ENCODE measurements at places on chromosomes 1 and 21.

GRCh38 chr1:42767510-42768000 is 506 bp downstream of the C1orf50 start:
- DNase-seq, result peak; percentile 34

DNA sequence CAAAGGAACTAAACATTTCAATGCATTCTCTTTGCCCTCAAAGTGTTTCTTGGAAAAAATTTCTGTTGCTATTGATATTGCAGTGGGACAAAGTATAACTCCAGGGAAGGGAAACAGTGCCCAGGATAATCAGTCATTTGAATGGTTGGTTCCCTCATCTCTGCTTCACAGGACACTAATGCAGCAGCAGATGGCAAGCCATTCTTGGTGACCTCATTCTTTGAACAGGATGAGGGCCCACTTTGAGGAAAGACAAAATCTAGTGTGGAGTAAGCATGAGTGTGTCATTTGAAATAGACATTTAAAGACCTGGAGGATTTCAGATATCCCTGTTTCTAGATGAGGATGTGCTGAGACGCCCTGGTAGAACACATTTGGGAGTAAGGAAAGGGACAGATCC is 32.3 kb downstream of the CHRM3 start:
- DNase-seq, result no peak

DNA sequence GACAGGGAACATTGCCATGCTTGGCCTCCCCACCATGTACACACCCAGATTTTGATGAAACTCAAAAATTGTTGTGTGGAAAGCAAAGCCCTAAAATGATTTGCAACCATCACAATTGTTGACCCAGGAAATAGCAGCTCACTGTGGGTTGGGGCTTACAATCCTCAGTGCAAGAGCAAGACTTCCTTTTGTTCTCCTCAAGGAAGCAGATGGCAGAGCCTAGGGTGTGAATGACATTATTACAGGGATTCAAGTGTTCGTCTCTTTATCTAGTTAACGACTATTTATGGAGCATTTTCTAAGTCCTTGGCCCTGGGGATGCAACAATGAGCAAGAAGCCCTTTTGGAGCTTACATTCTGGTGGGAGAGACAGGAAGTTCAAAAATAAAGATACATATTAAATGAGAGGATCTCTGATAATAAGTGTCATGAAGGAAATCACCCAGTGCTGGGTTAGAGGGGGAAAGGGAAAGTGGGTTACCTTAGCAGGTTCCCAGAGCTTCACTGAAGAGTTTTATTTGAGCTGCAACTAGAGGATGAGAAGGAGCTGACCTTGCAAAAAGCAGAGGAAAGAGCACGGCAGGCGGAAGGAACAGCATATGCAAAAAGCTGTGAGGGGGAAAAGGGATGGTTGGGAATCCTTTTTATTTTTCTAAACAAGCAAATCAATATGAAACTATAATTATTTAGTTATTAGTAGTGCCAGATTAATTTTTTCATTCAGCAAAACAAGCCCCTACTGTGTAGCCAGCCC is 38.5 kb upstream of the ID3 start:
- no peak for DNase-seq

DNA sequence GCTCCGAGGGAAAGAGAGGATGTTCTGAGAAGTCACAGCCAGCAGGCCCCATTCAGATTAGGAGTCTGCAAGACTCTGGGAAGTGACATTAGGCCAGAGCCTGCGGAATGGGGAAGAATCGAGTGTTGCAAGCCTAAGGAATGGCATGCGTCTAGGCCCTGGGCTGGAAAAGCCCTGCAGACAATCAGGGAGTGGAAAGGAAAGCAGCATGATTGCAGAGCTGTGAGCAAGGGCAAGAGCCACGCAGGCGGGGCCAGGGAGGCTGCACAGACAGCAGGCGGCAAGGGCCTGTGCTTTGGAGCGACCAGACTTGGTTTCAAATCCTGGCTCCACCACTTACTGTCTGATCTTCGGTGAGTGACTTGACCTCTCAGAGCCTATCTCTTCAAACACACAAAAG is 118.2 kb downstream of the RRAGC start:
- no peak for DNase-seq

DNA sequence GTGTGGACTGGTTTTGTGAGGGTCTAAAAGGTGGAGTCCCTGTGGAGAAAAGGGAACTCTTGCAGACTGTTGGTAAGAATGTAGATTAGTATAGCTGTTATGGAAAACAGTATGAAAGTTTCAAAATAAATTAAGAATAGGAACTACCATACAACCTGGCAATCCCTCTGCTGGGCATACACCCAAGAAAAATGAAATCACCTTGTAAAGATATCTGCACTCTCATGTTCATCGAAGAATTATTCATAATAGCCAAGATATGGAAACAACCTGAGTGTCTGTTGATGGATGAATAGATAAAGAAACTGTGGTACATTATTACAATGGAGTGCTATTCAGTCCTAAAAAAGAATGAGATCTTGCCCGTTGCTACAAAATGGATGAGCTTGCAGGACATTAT is 109.6 kb downstream of the TBX19 start:
- DNase-seq, result no peak

- DNase-seq, result no peak
Measured at GRCh38 chr1:226293553-226293920, 15.4 kb downstream of the LIN9 start.

- DNase-seq, result no peak
Measured at GRCh38 chr1:6603915-6604558, 1.4 kb upstream of the KLHL21 start.

DNA sequence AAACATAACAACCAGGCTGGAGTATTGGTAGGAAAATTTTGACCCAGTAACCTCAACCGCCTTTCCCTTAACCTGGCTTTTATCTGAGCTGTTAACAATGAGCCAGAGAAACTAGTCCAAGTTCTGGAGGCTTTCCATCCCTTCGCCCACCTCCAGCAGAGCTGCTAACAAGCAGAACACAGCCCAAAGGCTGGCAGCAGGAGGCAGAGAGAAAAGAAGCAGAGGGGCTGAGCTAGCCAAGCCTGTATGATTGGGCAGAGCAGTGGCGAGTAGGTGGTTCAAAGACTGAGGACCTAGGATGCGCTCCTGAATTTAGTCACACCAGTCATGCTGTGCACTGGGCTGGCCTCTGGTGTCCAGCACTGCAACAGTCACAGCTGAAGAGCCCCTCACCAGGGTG is 123.0 kb downstream of the TNR start:
- no peak for DNase-seq

DNA sequence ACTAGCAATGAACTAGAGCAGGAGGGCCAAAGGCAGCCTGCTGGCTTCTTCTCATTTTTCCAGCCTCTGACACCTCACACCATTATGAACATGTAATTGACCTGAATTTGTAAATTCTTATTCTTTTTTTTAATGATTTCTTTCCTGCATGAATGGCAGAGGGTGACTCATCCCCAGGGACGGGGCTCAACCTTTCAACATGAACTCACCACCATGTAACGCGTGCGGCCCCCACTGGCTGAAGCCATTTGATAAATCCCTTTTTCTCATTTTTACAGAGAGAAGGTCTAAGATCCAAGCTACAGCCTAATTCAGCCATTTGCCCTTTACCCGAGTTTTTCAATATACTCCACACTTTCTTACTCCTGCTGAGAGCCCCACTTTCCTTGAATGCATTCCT is 9.3 kb upstream of the ETS2 start:
- no peak for DNase-seq

GRCh38 chr1:204448344-204448964 is 36.8 kb upstream of the PPP1R15B start:
- DNase-seq, result no peak

GRCh38 chr1:208166340-208167138 is 77.6 kb downstream of the PLXNA2 start:
- no peak for DNase-seq

DNA sequence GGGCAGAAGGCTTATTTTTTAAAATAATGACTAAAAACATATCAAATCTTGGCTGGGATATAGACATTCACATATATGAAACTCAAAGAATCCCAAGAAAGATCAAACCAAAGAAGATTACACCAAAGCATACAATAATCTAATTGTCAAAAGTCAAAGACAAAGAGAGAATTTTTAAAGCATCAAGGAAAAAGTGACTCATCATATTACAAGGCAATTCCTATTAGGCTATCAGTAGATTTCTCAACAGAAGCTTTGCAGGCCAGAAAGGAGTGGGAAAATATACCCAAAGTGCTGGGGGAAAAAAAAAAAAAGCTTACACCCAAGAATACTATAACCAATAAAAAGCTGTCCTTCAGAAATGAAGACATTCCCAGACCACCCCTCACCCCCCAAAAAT is 375.6 kb downstream of the BRINP2 start:
- DNase-seq, result no peak

DNA sequence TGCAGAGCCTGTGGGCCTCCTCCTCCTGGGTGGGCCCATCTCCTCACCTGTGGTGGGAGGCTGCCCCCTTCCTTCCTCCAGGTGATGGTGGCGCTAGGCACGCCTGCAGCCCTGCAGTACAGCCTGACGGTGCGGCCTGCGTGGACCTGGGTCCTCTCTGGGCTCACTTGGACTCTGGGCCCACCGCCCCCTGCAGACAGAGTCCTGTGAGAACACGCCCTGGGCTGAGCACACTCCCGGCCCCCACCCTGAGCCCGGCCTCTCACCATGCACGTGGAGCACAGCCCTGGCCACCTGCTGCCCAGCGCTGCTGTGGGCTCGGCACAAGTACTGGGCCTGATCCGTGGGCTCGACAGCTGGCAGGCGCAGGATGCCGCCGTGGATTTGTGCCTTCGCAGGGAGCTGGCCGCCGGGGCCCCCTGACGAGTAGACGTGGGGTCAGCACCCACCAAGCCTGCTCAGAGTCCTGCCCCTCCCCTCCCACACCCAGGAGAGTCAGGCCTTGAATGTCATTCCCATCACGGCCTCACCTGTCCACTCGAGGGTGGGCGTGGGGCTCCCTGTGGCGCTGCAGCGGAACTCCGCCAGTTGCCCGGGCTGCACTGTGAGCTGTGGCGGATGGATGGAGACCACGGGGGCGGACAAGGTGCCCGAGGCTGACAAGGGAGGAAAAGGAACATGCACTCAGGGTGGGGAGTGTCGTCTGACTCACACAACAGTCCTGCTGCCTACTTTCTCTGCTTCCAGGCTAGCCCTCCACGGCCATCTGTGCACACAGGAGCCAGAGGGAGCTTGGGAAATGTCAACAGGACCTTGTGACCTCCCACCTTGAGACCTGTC is 43.4 kb downstream of the LDLRAD2 start:
- DNase-seq, result no peak

GRCh38 chr1:160020196-160020595 is 11.6 kb downstream of the PIGM start:
- DNase-seq, result no peak

All from activated CD4-positive, alpha-beta T cell treated with anti-CD3 and anti-CD28 coated beads, Interleukin-2, Interleukin-6, amounts not matched to agents 100 ng/mL and 50 ng/mL, durations not matched to agents 16 hours and 8 hours (primary cell).